ENCODE measurements at places on chromosomes 4 and X.

- DNase-seq = no peak
Measured at GRCh38 chr4:102321260-102321995, 23.9 kb downstream of the SLC39A8 start.

DNA sequence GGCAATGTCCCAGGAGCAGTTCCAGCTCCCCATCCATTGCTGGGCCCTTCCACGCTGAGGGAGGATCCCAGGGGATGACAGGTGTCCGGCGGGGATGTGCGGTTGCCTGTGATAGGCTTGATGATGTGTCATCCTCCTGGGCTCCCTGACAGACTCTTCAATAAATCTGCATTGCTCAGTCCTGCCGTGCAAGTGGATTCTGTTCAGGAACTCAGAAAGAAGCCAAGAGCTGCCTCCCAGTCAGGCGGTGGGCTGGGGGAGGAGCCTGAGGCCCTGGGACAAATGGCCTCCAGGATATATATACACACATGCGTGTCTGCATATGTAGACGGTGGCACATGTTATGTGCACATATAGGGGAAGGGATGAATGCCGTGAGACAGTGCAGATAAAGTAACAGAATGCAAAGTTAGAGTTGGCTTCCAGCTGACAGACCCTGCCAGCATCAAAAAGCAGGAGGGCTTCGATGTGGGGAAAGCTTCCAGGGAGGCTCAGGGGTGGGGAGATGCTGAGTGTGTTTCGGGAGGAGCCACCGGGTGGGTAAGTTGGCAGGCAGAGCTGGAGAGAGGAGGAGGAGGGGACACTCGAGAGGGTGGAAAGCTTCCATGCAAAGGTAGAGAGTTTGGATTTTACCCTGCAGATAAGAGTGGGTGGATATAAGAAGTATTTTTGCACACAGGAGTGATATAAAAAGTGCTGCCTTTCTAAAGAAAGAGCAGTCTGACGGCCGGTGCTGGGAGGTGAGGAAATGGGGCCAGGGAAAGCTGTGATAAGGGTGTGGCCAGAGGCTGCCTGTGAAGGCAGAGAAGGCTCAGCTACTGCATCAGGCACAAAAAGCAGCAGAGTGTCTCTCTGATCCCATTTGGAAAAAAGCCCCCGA, 28.5 kb upstream of the CRMP1 start:
- no peak for DNase-seq

- DNase-seq = no peak
Measured at GRCh38 chr4:15753786-15754185, 24.3 kb upstream of the CD38 start.

GRCh38 chr4:188428935-188429334, 289.7 kb downstream of the TRIML1 start:
- DNase-seq = no peak

DNA sequence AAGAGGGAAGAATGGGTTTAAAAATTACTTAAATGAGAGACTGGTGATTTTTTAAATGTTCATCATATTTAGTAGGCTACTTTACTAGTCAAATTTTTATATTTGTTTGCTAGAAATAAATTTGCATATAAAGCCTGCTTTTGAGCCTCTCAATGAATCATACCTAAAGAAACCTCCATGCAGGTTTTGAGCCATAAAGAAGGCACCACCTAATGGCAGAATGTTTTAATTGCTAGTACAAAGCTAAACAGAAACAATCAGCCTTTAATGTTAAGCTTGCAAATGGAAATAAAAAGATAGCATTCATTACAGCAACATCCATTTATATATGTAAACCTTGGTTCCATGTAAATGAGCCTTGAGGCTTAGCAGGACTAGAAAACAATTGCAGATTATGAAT, 989.7 kb downstream of the CCSER1 start:
- DNase-seq = no peak

DNA sequence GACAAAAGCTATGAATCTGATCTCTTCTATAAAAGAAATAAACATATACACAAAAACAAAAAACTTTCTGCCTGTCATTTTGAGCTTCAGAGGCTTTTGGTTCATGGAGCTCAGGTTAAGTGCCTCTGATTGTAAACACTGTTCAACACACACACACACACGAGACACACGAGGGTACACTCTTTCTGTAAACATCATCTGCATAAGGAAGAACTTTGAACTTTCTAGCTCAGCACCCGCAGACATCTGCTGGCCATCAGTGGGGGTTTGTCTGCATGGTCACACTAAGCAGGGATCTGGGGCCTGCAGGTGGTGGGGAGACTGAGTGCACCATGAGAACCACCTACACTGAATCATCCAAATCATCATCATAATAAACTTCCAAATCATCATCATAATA, 54.9 kb downstream of the STX18 start:
- DNase-seq = no peak

- no peak for DNase-seq
Measured at GRCh38 chr4:2860391-2861348, 17.0 kb downstream of the ADD1 start.

- DNase-seq = no peak
Measured at GRCh38 chr4:135553213-135553612, 1351.6 kb upstream of the PABPC4L start.

- DNase-seq = no peak
Measured at GRCh38 chr4:137909529-137910309, 332.4 kb downstream of the SLC7A11 start.

DNA sequence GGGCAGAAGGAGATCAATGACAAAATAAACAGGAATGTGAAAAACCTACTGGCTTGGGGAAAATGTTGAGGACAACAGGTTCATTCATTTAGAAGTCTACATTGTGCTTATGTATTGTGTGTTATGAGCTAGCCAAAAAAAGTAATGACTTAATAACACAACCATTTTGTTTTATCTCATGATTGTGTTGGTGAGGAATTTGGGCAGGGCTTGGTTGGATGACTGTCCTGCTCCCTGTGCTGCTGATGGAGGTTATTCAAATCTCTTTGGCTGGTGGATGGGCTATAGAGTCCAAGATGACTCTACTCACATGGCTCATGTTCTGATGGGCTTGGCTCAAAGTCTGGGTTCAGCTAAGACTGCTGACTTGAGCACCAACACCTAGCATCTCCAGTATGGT, 116.3 kb downstream of the HS3ST1 start:
- DNase-seq = no peak

- no peak for DNase-seq
Measured at GRCh38 chr4:125547836-125548235, 233.1 kb downstream of the FAT4 start.

DNA sequence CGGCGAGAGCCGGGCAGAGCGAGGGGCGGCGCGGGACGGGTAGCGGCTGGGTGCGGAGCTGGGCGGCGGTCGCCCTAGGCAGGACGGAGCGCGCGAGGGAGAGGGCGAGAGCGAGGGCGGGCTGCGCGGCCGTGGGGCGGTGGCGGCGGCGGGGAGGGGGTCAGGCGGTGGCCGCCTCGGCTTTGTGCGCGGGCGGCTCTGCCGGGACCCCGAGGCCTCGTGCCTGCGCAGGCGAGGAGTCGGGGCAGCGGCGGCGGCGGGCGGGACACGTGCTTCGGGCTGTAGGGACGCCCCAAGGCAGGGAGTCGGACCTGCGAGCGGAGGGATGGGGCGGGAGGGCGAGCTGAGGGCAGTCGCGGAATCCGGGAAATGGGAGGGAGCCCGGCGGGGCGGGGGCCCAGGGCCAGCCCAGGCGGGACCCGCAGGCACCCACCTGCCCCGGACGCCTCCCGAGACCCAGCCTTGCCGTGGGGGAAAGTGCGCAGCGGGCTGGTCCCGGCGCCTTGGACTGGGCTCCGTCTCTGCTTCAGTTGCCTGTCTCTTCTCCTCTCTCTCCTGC, 465 bp downstream of the BMPR1B start:
- DNase-seq = no peak

- peak; percentile 52 for DNase-seq
Measured at GRCh38 chrX:45077748-45078424, 122.8 kb downstream of the DIPK2B start.

DNA sequence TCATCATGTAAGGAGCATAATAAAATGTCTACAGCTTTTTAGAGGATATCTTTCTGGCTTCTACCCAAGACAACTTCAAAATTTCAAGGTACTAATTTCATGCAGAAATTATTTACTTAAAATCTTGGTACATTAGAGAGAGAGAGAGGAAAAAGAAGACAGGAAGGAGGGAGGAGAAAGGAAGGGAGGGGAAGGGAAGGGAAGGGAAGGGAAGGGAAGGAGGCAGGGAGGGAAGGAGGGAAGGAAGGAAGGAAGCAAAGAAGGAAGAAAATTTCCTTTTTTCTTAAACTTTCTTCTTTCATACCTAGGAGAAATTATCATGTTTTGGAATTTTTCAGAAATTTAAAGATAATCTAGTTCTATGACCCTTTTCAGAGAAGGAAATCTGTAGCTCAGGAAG, 61.8 kb downstream of the HS3ST1 start:
- no peak for DNase-seq

DNA sequence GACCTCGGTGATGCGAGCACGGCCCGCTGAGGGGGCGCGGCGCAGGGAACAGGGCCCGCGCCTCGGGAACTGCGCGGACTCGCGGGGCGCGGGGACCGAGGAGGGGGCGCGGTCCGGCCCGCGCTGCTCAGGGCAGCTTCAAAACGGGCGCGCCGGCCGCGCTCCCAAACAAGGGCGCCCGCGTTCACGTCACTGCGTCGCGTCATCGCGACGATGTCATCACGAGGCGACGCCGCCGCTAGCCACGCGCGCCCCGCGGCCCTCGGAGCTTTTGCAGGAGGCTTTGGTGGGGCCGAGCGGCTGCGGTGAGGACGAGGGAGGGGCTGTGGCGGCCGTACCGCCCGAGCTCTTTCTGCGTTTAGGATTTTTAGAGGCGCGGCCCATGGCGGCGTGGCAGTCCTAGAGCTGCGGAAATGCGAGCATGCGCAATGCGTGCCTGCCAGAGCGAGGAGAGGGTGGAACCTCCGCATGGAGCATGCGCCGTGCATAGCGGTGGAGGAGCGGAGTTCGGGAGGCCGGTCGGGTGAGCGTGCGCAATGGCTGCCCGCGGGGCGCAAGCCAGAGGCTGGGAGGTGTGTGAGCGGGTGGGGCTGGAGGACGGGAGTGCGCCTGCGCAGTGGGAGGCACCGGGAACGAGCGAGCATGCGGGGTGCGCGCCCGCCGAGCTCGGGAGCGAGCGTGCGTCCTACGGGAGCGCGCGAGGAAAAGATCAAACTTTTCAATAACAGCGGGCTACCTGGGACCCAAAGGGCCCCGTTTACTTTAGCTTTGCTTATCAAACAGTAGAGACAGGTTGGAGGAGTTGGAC, at the start of gene PPP2R3B:
Gene PPP2R3B, minus strand, starts transcription at position 140 of the 808 bp plus-strand sequence. CDS start 216 bp downstream, outside the sequence.
- peak; percentile 99 for DNase-seq

DNA sequence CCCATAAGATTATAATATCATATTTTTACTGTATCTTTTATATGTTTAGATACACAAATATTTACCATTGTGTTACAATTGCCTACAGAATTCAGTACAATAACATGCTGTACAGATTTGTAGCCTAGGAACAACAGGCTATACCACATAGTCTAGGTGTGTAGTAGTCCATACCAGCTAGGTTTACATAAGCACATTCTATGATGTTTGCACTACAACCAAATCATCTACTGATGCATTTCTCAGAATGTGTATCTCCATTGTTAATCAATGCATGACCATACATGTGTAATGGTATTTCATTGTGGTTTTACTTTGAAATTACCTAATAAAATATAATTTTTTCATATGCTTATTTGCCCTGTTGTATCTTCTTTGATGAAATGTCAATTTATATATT, 288.1 kb upstream of the PCDH10 start:
- no peak for DNase-seq

DNA sequence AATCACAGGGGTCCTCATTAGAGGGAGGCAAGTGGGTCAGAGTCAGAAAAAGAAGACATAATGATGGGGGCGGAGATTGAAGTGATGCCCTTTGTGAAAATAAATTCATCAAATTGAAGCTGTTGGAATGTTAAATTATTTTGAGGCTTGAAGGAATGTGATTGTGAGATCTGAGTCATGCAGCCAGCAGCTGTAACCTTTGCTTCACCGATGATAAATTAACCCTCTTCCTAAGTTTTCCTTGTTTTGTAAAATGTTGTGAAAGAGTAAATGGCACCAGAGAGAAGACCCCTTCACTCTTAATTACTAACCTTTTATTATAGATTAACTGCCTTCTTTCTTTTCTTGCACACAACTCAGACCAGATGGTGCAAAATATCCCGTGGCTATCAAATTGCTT, 47.7 kb upstream of the FAM9A start:
- no peak for DNase-seq

DNA sequence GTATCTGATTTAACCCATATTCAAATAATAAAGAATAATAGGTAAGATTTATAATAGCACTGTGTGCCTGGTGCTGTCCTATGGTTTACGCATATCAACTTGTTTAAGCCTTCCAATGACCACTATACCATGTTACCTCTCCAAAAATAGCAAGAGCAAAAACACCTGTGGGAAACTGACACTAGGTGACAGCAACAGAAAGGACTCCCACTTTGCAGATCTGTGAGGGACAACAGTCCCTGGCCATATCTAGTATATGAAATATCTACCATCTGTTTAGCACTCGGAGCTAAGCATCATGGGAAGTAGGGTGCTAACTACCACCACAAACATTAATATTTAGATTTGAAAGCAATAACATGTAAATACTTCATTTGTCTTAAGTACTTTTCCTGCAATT, 55.7 kb upstream of the TXK start:
- DNase-seq = no peak

DNA sequence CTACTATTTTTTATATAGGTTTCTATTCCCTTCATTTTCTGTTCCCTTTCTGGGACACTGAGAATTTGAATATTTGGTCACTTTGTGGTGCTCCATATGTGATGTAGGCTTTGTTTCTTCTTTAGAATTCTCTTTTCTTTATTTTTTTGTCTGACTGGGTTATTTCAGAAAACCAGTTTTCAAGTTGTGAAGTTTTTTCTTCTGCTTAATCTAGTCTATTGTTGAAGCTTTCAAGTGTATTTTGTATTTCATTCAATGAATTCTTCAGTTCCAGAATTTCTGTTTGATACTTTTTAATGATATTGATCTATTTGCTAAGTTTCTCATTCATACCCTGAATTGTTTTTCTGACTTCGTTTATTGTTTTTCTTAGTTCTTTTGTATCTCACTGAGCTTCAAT, 96.2 kb upstream of the HAND2 start:
- DNase-seq = no peak

GRCh38 chr4:10083861-10084641, 32.5 kb downstream of the WDR1 start:
- DNase-seq = no peak
